ENCODE measurements at places on chromosomes 2 and 18. TPM values are rescaled to one million over a fixed set of nuclear protein-coding genes. Genes with fewer than 3 reads are reported as not detected.
A peak's percentile ranks its signal among the peaks of the same experiment; 100 is the strongest.

GRCh38 chr2:224405412-224405811 lies 3.5 kb upstream of the FAM124B start:
- DNase-seq: no peak

GRCh38 chr18:58831606-58832005 lies 33.1 kb upstream of the ZNF532 start:
- DNase-seq: no peak

GRCh38 chr2:134109725-134110124 lies 144.1 kb upstream of the MGAT5 start:
- no peak for DNase-seq

INO80D gene
- 27.3 TPM for total RNA-seq

GRCh38 chr18:79008356-79008940 lies 28.8 kb downstream of the SALL3 start:
- DNase-seq: no peak

- DNase-seq: no peak
These were observed 24.2 kb downstream of the PLCL1 start for GRCh38 chr2:197828464-197829135.

GCG gene
- not detected for total RNA-seq

- DNase-seq: no peak
These were observed 33.4 kb upstream of the SLC9A2 start for GRCh38 chr2:102585847-102586404.

LCT gene
- 0.12 TPM for total RNA-seq

- peak; percentile 67 for DNase-seq
These were observed 79.7 kb upstream of the MSH2 start for GRCh38 chr2:47323009-47323821.

GRCh38 chr2:46663614-46664013 lies 184.2 kb downstream of the TMEM247 start:
- DNase-seq: no peak

DNA sequence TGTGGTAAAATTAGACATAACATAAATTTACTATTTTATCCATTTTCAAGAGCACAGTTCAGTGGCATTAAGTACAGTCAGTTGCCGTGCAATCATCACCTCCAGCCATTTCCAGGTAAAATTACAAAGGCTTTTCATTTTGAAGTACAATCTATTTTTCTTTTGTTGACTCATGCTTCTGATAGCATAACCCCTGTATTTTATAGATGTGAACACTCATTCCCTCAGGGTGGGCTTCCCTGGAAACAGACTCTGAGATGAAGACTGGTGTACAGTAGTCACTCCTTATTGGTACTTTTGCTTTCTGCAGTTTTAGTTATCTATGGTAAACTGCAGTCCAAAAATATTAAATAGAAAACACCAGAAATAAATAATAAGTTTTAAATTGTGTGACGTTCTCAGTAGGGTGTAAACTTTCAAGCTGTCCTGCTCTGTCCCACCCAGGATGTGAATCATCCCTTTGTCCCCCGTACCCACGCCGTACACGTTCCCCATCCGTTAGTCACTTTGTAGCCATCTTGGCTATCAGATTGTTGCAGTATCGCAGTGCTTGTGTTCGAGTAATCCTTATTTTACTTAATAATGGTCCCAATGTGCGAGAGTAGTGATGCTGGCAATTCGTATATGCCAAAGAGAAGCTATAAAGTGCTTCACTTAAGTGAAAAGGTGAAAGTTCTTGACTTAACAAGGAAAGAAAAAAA lies 41.1 kb upstream of the NAB1 start:
- no peak for DNase-seq

FEV gene
- total RNA-seq: not detected

DNA sequence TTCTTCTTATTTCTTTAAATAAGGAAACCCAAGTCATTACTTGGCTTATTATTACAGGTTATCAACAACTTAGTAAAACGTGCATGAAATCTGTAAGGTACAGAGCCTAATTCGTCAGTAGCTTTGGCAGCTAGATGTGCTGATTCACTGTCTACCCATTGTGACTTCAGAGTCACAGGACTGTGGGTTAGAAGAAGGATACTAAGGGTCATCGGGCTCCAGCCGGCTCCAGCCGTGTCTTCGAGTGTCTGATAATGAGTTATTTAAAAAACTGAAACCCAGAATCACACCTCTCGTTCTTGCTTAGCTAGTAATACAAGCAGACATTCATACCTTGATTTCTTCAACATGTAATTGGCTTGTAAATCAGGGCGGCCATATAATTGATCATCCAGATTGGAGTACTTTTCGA lies 170.5 kb downstream of the FMNL2 start:
- DNase-seq: no peak
